Thoracic aorta (tissue), 2 donors: ENCODE measurements at places on chromosomes 2 and 18. TPM values are rescaled to one million over a fixed set of nuclear protein-coding genes. Genes with fewer than 3 reads are reported as not detected.

TMEM200C gene
- not detected for total RNA-seq

TCF23 gene
- total RNA-seq = not detected

CCBE1 gene
- total RNA-seq = 1.8 TPM

FAHD2A gene
- total RNA-seq = 23.6 TPM

DNA sequence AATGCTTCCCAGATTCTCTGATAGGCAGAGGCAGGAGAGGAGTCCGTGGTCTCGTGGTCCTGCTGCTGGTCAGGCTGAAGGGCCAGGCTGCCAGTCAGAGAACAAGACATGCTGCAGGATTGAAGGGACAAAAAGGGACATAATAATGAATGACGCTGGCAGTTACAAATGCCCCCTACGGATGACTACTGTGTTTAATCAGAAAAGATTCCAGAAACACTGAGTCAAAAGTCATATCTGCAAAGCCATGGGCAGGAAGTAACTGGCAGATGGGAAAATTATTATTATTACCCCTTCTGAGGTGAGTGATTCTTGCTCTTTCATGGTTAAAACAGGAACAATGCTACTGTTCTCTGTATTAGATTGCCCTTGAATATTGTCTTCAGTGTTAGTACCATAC is 19.0 kb downstream of the LCT start:
- no peak for DNase-seq

DNA sequence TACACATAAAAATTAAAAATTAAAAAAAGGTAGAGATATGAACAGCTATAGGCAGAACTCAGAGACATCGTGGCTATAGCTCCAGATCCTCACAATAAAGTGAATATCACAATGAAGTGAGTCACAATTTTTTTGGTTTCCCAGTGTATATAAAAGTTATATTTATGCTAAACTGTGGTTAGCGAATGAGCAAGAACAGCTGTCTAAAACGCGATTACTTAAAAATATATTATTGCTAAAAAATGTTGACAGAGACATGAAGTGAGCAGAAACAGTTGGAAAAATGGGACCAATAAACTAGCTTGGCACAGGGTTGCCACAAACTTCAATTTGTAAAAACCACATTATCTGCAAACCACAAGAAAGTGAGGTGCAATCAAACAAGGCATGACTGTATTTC is 551.7 kb upstream of the NETO1 start:
- DNase-seq = no peak

DNA sequence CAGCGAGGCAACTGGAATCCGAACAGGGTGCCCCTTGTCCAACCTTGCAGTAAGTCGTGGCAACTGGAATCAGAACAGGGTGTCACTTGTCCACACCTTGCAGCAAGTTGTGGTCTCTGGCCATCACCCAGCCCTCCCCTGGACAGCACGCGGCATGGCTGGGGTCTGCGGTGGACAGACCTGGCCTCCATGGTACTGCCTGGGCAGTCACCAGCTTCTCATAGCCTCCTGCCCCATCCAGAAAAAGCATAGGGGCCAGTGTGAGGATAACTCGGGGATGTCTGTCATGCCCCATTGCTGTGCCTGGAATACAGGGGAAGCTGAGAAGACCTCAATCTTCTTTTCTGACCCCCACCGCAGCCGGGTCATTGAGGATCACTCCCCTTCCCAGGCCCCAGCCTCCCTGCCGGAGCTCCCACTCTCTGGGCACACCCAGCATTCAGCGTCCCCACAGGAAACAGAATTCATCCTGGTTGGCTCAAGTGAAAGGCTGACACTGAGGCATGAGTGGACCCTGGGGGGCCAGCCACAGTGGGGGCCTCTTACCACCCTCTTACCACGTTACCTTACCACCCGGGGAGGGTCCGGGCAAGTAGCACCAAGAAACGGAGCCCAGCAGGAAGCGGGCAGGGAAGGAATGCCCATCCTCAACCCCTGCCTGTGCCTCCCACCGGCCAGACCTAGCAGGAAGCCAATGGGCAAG is 68.0 kb upstream of the RAB6C start:
- DNase-seq = no peak

DNA sequence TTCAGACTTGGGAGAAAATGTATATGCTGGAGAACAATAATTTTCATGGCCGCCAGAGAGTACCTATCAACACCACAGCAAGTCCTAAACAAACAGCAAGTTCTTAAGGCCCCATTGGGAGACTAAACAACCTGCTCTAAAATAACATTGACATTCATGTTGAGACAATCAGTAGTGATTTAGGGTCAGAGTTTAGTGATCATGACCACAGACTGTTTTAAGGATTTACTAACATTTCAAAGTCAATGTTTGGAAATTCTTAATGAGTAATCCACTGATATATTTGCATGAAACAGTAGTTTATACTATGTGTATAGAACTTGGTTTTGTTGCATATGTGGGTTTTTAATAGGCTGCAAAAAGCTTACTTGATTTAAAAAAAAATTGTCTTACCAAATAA is 34.7 kb downstream of the RASGRP3 start:
- no peak for DNase-seq

DNA sequence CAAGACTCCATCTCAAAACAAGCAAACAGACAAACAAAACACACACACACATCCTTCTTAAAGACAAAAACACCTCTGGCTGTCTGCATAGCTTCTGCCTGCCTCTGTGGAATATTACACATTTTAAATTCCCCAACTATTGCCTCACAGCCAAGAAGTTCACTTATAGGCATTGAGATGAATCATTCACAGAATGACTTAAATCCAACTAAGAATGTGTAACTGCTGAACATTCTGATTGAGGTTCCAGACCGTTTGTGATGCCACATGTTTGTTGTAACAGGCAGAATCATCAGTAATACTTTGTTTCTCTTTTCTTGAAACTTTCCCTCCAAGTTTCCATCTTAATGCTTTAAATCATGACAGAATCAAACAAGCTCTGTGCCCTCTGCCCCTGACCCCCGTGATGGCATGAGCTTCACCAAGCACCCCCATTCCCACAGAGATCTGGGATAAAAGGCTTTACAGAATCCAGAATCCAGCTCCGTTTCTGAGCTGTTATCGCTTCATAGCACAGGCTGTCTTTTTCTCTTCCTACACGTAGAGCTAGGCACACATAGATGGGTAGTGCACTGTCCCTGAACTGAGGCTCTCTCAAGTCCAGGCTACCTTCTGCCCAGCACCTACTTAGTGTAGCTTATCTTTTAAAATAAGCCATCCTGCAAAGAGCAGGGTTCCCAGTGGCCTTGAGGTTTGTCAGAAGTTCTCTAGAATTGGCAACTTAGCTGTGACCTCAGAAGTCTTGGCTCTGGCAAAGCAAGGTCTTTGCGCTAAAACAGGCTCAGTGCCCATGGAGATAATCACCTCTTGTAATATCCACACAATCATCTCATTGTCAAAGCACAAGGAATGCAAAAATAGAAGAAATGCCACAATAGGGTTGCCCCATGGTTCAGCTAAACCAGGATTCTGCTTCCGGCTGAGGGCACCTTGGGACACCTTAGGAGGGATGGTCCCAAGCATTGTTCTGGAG is 32.9 kb downstream of the EPAS1 start:
- no peak for DNase-seq
